ENCODE measurements at places on chromosomes 3 and 15.

DNA sequence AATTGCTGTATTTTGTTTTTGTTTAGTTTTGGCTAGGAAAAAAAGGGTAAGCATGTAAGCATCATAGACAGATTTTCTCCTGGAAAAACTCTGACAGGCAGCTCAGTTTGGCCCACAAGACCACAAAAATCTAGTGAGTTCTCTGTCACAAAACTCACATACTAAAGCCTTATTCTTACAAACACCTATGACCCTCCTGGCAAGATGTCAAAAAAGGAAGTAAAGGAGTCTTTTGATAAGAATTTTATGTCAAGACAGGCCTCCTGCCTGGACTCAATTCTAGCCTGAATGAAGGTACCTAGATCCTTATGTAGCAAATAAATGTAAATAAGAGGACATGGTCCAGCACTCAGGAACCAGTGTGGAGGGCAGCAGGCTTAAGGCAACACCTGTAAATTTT lies 668.3 kb upstream of the ZNF385D start:
- DNase-seq: no peak

DNA sequence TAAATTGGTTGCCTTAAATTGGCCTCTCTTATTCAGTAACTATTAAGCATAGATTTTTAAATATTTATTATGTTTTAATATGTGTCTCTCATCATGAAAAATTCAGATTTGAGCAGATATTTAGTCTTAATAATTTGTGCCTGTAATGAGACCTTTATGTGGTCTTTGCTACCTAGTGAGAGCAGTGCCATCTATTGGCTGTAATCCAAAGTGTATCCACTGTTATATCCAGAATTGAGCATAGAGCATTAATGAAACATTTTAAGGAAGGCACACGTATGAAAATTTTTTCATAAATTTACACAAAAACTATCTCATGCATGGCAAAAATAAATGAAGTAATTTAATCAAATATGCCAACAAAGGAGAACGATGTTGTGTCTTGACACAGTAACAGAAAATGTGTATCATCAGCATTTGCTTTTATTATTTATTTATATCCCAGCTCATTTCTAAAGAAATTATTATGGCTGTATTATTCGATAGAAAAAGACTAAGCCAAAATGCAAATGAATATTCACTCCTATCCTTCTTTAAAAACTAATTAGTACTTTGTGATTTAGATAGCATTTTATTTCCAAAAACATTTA lies 203.5 kb downstream of the RSRC1 start:
- DNase-seq: no peak

GRCh38 chr15:40843261-40843884 lies 475 bp upstream of the SPINT1 start:
- DNase-seq: no peak

DNA sequence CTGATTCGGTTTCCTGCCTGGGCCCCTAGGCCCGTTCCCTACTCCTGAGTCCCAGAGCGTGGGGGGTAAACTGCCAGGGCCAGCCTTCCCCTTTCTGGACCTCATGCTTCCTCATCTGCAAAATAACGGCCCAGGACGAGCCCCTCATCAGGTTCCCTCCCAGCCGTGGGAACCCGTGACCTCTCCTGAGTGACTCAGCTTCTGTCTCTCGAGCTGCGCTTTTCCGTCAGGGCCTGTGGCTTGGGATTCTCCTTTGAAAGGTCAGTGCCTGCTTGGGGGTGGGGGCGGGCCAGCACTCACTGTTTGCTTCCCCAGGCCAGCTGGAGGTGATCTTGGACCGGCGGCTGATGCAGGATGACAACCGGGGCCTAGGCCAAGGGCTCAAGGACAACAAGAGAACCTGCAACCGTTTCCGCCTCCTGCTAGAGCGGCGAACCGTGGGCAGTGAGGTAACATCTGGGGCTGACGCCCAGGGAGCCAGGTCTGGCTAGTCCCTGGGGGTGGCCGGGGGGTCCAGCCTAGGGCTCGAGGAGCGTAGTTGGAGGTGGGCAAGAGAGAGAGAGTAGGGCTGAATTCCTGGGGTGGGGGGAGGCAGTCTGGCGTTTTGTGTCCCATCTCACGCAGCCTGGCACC lies 12.8 kb downstream of the MAN2A2 start:
- no peak for DNase-seq

DNA sequence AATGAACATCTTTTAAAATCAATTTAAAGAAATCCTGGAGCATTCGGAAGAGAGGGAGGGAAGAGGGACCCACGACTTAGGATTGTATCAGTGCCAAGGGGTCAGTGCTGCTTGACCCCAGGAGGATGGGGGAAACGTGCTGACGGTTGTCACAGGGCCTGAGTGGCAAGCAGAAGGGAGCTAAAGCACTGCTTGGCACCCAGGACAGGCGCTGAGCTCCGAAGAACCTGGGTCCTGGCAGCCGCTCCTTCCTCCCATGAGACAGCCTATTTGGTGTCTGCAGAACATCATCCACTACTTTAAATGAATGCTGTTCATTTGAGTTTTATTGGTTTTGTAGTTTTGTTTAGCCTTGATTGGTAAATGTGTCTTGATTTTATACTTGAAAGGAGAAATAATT lies 54.5 kb downstream of the RGMA start:
- no peak for DNase-seq

DNA sequence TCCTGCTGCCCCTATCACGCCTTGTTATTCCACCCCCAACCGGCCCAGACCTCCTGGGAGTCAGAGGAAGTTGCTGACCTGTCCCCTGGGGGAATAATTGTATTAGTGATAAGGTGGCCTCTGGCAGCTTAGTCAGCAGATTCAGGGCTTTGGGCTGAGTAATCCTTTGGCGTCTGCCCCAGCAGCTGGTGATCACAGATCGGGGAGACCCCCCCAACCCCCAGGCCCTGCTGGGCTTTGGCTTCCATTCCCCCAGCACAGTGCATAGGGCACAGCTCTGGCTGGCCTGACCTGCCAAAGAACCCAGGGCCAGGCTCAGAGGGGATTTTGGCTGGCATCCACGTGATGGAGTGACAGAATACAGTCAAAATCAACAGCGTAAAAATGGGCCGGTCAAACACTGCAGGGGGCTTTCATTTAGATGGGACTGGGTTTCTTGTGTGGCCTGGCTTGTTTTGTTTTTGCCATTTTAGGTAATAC lies 3.9 kb upstream of the NR2E3 start:
- DNase-seq: no peak

- no peak for DNase-seq
Observed at GRCh38 chr3:32109256-32109655, 2.8 kb downstream of the GPD1L start.

DNA sequence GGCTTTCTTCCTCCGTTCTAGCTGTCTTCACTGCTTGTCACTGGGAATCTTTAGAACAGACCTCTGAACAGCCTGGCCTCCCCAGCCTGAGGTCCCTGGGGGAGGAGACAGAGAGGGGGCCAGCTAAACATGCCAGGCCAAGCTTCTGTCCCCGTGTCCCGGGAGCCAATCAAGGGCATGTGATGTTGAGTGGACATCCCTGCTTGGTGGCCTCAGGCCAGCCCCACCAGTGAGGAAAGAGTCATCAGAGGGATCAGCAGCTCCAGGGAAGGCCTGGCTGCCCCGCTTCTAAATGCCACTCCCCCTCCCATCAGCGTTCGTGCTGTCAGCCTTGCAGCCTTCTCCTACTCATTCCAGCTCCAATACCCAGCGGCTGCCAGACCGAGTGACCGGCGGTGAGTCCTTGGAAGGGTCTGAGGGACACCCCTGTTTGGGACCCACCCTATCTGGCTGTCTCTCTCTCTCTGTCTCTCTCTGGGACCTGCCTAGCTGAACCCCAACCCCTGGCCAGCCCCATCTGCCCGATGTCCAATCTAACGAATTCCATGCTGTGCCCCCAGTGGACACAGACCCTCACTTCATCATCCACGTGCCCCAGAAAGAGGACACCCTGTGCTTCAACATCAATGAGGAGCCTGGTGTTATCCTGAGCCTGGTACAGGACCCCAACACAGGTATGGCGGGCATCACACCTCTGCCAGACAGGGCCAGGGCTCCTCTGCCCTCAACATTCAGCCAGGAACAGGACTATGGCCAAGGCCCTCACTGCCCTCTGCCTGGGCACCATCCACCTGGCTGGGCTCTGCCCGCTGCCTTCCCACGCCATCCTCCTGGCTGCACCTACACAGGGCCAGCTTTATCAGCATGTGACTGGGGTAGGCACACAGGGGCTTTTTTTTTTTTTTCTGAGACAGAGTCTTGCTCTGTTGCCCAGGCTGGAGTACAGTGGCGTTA lies 6.6 kb upstream of the ITIH3 start:
- DNase-seq: no peak

DNA sequence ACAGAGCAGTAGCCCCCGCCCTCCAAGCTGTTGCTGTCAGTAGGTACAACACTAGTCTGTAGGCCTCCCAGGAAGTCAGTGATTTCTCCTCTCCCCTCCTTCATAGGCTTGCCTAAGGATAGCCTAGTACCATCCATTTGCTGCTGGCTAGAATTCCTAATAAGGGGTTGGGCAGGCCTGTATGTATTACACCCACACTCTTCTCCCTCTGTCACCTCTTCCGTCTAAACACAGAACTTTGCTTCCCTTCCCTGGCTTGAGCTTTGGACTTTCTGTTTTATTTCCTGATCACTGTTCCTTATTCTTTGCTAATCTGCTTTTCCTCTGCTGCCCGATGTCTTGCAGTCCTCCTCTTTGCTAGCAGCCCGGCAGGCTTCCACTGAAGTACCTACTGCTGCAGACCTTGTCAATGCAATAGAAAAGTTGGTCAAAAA lies 93.4 kb upstream of the UMPS start:
- no peak for DNase-seq
